ENCODE measurements at places on chromosomes 2 and 18.
A peak's percentile ranks its signal among the peaks of the same experiment; 100 is the strongest.

DNA sequence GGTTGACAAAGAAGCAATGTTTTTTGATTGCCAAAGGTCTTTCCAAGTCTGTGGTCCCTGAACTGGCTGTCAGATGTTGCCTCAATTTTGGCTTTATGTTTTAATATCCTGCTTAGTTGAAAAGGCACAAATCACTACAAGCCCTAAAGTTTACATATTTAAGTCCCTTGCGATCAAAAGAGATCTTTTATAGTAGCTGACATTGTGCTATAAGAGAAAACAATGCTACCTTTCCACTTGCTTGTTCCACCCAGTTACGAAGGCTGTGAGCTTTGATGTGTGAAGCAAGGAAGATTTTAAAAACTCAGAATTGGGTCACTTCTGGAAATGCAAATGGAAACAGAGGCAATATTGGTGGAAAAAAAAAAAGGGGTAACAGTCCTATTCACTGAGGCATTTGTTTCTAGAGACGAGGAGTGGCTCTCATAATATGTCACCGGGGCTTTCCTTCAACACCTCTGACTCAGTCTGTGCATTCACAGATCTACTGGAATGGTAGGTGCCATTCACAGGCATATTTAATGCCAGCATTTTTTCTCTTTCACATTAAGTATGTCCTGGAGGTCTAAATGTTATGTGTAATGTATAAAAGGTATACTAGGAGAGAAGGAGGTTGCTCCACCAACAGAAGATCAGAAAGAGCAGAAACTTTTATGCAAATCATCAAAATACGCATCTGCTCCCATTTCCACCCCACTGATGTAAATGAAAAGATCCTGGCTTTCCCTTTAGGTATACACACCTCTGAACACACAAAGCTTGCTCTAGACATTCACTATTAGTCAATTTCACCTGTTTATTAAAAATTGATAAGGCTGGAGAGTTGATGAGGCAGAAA is 91.8 kb downstream of the TGIF1 start:
- no peak for DNase-seq

GRCh38 chr2:60966507-60967405 is 50.8 kb upstream of the PEX13 start:
- no peak for DNase-seq

- peak; percentile 33 for DNase-seq
These were observed at the start of gene TTC39C for GRCh38 chr18:24014062-24014985. Gene TTC39C, plus strand, starts transcription at chr18:24014754. Its CDS starts 118 bp downstream, at chr18:24014872.

DNA sequence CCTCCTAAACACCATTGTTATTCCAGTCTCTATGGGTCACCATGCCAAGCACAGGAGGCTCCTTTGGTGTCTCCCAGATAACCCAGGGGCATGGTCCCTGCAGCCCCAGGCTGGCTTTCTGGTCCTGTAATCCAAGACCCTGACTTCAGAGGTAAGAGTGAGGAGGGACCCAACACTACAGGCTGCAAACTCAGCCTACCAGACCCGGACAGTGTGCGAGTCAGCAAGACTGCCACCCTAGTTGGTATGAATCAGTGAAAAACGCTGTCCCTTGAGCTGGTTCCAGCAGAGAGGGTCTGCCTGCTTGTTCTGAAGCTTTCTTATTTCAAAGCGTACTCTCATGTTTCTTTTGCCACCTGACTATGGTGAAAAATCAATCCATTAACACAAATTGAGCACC is 47.6 kb upstream of the ZFP36L2 start:
- no peak for DNase-seq

GRCh38 chr2:147789720-147790119 is 55.1 kb upstream of the ACVR2A start:
- no peak for DNase-seq
